Sigmoid colon (tissue), 7 donors: ENCODE measurements at places on chromosomes 1 and 21.

DNA sequence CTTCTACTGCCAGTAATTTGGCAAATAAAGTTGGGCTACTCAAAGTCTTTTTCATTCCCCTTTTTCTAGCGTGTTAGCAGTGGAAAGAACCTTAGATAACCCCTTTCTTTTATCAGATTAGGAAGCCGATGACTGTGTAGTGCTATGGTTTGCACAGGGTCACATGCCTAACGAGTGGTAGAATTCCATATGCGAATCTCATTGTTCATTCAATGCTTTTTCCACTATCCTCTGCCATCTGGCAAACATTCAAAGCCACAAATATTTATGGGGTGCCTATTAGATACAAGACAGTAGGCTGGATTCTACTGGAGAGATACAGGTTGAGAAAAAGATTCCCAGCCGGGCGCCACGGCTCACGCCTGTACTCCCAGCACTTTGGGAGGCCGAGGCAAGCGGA lies 14.9 kb upstream of the IER5 start:
- no peak for DNase-seq

DNA sequence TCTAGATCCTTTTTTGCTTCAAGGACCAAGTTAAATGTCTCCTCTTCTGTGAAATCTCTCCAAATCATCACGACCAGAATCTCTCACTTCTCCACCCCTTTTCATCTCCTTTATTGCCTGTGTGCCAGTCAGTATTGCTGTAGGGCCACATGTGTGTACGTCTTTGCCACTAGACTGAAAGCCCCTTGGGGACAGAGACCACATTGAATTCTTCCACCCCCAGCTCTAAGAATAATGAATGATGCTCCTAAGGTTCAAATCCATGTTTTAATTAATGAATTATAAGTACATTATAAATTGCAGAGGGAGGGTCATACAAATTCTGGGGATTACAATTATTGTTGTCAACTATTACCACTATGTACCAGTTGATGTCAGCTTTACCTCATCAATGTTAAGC lies 343.8 kb downstream of the USP25 start:
- no peak for DNase-seq

GRCh38 chr1:203593723-203594122 lies 32.9 kb upstream of the ATP2B4 start:
- DNase-seq: peak; percentile 70

DNA sequence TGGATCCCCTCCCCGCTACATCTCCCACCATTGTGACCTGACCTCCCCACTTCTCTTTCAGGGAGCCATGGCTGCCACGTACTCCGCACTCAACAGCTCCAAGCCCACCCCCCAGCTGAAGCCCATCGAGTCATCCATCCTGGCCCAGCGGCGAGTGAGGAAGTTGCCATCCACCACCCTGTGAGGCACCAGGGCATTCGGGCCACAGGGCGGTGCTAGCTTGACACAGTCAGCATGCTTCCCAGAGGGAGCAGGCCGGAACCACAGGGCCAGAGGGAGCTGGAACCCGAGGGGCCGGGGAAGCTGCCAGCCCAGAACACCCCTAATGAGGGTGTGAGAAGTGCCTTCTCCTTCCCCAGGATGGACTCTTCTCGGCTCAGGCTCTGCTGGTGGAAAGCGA lies 44.5 kb downstream of the RPS6KA1 start:
- no peak for DNase-seq

DNA sequence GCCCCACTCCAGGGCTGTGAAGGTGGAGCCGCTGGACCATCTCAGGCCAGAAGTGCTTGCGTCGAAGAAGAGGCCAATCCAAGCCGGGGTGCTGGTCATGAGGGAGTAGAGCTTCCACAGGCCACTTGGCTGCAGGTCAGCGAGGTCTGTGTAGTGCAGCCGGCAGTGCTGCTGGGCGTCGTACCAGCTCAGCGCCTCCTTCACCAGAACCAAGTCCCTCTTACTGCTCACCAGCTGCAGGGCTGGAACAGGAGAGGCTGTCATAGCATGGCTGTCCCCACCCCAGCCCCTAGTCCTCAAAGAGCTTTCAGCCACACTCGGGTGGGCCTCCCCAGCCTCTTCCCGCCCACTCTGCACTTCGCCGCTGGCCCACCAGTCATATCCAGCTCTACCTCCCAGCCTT lies 2.2 kb downstream of the CLEC20A start:
- no peak for DNase-seq

DNA sequence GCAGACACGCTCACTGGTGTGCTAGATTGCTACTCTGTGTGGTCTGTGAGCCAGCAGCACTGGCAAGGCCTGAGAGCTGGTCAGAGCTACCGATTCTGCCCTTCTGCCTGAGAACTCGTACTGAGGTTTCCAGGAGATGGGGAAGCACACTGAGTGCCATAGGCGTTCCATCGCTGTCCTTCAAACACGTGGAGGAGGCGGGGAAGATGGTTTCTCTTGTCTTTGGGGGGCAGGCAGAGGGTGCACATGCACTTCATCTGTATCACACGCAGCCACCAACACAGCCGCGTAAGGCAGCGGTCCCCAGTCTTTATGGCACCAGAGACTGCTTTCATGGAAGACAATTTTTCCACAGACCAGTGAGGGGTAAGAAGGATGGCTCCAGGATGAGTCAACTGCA lies 23.8 kb upstream of the MX1 start:
- DNase-seq: no peak

DNA sequence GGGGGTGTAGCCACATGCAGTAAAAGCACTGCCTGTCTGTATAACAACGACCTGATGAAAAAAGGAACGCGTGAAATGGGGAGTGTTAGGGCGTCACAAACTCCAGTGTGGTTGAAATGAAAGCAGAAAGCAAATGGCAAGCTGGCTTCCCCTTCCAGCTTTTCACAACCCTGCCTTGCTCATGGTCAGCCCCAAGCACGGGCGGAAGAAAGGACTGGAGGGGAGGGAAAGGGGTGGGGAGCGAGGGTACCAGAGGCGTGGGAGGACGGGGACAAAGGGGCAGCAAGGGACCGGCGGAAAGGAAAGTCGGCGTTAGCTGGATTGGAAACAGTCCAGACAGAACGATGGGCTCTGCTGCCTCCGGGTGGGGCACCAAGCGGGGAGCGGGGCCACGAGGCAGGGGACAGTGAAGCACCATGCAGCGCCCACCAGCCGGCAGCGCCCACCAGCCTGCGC lies 9.6 kb downstream of the VPS26C start:
- no peak for DNase-seq

GRCh38 chr1:32470431-32470830 lies 5.6 kb downstream of the ZBTB8B start:
- DNase-seq: no peak

DNA sequence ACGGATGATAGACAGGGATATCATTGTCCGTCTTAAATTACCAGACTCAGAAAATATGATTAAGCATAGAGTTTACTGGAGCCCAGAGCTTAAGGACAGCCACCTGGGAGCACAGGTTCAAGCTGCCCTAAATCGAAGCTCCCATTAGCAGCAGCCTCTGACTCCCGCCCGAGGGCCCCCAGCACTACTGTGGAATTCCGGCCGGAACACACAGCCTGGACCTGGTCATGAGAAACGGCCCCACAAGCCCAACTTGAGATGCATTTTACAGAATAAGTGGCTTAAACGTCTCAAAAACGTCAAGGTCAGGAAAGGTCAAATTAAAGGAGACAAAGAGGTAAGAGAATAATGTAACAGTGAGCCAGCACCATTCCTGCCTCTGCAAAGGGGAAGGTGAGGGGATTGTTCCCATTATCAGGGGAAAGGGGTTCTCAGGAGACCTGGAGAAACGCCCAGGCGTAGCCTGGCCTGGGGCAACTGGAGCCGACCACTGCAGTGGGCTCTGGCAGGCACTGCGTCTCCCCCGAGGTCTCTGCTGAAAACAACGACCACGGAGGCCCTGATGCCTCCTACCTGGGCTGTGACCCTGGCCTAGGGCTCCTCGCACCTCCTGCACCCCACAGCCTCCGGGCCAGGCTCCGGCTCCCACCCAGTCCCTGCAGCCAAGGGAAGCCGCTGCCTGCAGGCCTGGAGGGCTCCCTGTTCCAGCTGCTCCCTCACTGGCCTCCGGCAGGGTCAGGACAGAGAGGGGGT lies 11.5 kb upstream of the COL6A1 start:
- DNase-seq: peak; percentile 55

- DNase-seq: no peak
Observed at GRCh38 chr1:229671310-229671709, 45.3 kb downstream of the URB2 start.

DNA sequence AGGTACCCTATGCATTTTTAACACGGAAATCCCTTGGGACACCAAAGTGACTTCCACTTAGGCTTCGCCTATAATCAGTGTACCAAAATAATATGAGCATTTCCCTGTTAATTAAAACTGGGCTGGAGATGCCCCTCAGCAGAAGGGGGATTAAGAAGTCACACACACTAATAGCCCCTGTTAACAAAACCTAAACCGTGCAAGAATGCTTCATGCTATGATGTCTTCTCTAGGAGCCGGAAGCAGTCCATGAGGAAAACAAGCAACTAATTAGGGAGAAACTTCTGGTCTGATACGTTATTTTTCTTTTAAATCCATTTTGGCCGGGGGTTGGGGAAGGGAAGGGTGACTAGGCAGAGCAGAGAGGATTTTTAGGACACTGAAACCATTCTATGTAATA lies 123.4 kb downstream of the ESRRG start:
- no peak for DNase-seq

- no peak for DNase-seq
Observed at GRCh38 chr1:11299225-11299574, 26.2 kb downstream of the UBIAD1 start.

DNA sequence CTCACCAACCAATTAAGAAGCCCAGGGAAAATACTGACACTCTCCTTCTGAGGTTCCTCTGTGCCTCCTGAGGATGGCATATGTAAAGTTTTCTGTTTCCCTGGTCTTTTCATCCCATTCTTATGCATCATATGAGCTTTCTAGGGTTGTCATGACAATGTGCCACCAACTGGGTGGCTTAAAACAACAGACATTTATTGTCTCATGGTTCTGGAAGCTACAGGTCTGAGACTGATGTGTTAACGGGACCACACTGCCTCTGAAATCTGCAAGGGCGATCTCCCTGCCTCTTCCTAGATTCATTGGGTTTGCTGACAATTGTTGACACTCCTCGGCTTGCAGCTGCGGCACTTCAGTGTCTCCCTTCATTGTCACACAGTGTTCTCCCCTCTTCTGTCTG lies 308.4 kb downstream of the RGS7 start:
- no peak for DNase-seq

- peak; percentile 39 for DNase-seq
Observed at GRCh38 chr1:110118636-110119396, 6.6 kb downstream of the UBL4B start.
